ENCODE measurements at places on chromosomes 16 and 17.

- no peak for DNase-seq
These were observed 604.7 kb upstream of the SOX9 start for GRCh38 chr17:71516149-71516548.

- peak; percentile 15 for DNase-seq
These were observed 395 bp downstream of the STXBP4 start for GRCh38 chr17:54968988-54969332.

GRCh38 chr17:5986644-5987043, 83.5 kb upstream of the WSCD1 start:
- no peak for DNase-seq

- DNase-seq, result no peak
These were observed 30.8 kb upstream of the SPACA3 start for GRCh38 chr17:32960815-32961214.

- DNase-seq, result no peak
These were observed 471.6 kb downstream of the SOX9 start for GRCh38 chr17:72592242-72592966.

DNA sequence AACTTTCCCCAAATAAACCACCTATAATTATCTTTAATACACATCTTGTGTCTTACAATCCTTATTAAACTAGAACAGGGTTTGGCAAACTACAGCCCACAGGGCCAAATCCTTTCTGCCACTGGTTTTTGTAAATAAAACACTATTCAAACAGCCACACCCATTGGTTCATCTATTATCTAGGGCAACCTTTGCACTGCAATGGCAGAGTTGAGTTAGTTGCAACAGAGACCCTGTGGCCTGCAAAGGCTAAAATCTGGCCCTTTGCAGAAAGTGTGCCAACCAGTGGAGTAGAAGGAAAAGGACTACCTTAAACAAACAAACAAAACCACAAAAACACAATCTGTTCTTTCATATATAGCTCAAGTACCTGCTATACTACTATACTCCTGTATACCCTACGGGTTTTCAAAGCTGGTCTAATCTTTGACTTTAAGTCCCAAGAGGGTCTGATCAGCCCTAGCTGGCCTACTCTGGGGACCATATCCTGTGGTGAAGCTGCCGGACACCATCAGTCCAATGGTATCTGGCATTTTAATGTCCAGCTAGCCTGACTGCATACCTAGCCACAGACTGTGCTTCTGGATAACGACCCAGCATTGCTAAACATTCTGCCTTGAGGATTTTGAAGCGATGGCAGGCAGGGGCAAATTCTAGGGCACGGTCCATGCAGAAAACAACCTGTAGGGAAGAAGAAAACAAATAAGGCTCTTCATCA, 23.3 kb downstream of the CNP start:
- no peak for DNase-seq

DNA sequence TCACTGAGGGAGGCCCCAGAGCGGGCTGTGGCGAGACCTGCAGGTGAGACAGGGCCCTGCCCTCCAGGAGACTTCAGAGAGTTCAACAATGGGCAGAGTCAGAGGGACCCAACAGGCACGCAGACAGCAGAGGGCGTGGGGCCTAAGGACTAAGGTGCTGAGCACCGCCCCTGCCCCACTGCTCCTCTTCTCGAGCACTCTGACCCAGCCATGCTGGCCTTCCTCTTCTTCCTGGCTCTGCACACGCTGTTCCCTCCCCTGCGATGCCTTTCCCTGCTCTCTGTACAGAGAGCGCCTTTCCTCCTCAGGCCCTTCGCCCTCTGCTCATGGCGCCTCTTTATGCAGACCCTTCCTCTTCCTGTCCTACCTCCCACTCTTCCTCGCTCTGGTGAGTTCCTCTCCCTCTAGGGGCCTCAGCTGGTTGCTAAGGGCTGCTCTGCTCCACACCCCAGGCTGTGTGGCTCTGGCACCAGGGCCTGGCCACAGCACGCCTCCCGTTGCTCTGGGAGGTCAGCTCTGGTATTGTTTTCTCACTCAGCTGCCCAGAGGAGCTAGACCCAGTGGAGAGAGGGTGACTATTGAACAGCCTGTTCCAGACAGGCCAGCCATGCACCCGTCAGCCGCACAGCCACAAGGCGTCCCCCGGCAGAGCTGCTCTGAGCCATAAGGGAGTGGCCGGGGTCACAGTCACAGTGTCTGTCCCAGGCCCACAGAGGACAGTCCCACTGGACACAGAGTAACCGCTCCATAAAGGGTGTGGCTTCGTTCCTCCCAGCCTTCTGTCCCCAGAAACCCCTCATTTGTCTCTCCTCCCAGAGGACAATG, 13.6 kb upstream of the RASD1 start:
- no peak for DNase-seq

DNA sequence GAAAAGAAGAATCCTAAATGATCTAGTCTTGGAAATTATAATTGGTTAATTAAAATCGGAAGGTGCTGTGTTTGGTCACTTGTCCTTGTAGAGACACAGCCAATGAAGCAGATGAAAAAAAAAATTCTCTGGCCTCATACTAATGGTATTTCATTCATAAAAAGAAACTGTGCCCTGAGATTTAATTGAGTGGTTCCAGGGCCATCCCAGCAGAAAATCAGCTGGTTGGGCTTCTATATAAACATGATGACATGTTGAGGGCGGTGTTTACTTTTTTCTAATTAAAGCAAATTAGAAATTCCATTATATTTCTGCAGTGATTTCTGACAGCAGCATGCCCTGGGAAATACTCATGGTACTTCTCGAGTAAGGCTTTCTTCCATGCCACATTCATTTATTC, 191.9 kb upstream of the KCNJ16 start:
- no peak for DNase-seq
